Kidney (tissue), 22 donors: ENCODE measurements at places on chromosomes 3 and 15. TPM values are rescaled to one million over a fixed set of nuclear protein-coding genes. Genes with fewer than 3 reads are reported as not detected.

DNA sequence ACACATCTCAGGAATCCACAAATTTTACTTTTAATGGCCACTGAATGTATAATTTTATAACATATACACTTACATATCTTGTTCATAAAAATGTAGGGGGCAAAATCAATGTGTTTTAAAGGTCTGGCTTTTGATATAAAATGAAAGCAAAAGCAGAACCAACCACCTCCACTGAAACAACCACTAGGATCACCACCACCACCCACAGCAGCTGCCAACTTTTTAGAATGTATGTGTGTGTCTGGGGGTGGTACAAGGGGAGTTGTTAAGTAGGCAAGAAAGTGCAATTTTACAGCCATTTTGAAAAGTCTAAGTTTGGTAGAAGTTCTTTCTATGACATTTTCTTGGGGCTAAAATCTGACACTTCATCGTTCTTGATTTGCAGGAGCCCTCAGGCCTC, 44.0 kb downstream of the OTOL1 start:
- DNase-seq, result no peak

- no peak for DNase-seq
These were observed 32.9 kb downstream of the PIK3CA start for GRCh38 chr3:179181021-179181472.

DNA sequence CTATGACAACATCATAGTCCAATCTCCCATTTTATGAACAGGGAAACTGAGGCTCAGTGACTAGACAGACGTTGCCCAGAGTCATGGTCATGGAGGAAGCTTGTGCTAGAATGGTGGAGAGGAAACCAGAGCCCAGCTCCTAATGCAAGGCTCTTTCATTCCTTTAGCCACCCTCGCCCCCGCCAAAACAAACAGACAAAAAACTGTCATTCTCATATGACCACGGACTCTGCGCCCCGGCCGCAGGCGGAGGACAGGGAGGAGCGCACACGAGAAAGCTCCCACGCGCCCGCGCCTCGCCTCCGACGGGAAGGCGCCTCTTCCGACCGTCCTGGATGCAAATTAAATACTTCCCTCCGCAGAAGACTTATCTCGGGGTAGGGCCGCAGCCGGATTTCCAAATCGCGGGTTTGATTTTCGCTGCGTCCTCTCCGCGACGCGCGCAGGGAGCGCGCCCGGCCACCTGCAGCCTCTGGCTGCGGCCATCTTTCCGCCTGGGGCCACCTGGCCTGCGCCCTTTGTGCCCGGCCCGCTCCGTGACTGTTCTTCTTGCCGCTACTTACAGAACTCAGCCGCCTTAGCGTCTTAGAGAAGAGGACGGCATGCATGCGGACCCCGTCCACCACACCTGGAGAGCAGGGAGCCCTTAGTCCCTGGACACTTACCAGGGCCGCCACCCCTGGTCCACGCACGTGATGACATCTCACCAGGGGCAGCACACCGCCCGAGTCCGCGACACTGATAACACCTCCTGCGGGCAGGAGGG, 670 bp upstream of the ATP13A3 start:
- peak; percentile 83 for DNase-seq

DNA sequence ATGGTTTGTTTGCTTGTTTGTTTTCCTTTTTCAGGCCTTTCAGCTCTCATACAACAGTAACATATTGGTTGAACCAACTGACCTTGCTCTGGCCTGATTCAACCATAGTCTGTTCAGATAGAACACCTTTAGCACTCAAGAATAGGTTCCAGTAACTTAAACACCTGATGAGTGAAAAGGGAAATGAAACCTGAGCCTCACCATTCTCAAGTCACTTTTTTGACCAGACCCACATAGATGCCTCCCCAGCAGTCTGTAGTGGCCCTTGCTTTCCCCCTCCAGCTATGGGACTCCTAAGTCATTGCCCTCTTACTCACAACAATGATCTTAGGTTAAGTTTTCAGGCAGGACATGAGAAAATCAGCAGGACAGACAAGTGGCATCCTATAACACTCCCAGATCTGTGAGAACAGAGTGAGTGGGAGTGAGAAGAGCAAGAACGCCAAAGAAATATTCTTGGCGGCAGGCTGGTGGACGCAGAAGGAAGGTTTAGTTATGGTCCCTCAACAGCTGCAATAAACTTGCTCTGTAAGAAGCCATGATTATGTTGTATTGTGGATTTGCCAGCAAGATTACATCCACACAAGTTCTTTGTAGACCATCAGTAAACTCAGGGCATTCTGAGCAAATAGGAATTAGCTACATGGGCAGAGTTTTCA, 367.5 kb downstream of the MECOM start:
- DNase-seq, result no peak

DNA sequence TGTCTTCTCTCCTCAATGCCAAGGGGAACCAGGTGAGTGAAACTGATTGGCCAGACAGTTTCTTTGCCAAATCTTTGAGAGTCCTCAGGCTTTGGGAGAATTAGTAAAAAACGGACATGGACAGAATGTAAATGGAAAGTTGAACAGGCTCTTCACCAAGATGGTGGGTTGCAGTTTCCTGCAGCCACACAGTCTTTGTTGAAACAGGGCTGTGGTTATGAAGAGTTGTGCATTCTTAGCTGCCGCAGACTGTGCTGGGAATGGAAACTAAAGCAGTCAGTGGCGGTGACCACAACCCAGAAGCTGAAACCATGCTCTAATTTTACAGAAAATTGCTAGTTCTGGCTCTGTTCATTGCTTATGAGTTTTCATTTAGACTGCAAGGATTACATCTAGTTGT, 42.1 kb upstream of the TASOR start:
- DNase-seq, result no peak

- DNase-seq, result no peak
These were observed 41.3 kb upstream of the RPL32 start for GRCh38 chr3:12882336-12883310.

DNA sequence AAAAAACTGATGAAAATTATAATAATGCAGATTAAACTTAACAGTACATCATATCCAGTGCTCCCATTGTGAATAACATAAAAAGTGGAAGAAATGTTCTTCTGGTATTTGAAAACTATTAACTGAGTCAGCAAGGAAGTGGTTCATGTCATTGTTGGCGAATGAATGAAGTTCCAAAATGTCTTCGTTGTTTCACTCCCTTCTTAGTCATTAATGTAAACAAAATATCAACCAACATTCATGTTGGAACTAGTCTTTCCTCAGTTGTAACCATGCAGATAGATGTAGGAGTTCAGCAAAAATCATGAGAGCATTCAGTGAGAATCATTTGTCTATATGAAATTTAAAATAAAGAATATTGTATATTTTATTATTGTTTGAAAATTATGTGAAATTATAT, 44.1 kb upstream of the ICE2 start:
- DNase-seq, result no peak

ISL2 gene
- total RNA-seq, result 0.44 TPM

MESP2 gene
- 0.47 TPM for total RNA-seq

AGTR1 gene
- 5.6 TPM for total RNA-seq

HTR3E gene
- not detected for total RNA-seq

CPN2 gene
- 0.72 TPM for total RNA-seq
